Activated CD8-positive, alpha-beta memory T cell treated with anti-CD3 and anti-CD28 coated beads for 1 hour (primary cell): ENCODE measurements at places on chromosomes 6 and 20.

GRCh38 chr6:143410859-143411270 is 39.6 kb downstream of the ADAT2 start:
- no peak for DNase-seq

- no peak for DNase-seq
These were observed 9.8 kb upstream of the PNISR start for GRCh38 chr6:99434702-99435530.

DNA sequence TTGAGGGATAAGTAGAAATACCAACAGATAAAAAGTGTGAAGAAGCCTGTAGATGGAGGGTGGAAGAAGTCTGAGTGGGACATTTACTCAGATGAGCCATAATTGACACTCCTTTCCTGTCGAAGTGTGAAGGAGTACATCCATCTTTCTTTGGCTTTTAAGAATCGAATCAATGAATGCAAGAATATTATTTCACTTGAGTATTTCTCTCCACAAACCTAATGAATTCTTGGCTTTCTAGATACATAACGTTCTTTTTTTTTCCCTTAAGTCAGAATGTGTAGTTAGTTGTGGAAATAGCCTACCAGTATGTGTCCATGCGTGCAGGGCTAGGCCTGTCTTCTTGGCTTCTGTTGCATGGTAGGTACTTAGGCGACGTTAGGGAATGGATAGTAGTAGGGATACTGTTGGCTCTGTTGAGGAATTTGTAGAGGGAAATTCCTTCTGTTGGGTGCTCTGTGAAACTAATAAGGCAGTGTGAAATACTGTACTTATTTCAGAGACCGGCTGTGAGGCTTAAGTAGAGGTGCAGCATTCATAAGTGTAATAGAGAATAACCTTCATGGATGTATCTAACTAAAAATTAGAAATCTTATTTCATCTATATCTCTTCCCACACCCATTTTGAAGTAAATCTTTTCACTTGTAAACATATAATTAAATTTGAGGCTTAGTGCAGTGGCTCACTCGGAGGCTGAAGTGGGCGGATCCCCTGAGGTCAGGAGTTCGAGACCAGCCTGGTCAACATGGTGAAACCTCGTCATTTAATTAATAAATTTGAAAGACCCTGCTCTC is 1.5 kb downstream of the RPS18 start:
- no peak for DNase-seq

DNA sequence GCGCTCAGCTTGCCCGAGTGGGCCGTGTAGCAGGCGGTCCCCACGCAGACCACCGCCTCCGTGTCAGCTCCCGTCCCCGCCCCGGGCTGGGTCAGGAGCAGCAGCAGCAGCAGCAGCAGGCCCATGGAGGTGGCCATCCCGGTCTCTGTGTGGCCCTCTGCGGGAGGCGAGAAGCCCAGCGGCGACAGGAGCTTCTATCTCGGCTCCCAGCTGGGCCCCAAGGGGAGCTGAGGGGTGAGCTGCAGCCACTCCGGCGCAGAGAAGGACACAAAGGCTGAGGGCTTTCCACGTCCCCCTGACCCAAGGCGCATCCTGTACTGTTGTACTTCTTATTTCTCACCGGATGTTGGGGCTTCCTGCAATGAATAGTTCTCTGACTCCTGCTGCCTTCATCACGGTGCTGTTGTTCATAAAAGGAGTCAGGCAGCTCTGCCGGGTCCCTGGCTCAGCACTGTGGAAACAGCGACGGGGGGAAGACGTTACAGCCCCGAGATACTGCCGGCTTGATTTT is at the start of gene CD93:
TSS of gene CD93 (minus strand) at position 269 of the 511 bp plus-strand sequence. CDS start at position 137, 132 bp downstream.
- no peak for DNase-seq

DNA sequence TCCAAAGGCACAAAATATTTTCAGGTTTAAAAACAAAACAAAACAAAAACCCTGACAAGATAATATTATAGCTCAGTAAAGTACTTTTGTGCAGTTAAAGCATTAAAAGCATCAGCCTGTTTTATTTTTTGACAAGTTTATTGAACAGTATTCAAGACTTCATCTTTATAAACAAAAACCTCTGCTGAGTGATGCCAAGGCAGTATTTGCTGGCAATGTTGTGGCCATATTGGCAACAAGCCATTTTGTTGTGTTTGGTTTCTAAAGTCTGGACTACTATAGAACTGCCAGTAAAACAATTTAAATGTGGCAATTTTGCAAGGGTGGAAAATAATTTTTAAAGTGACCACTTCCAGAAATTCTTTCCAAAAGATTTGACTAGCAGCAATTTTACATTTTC is 15.9 kb downstream of the CPNE1 start:
- DNase-seq = no peak

- DNase-seq = no peak
These were observed 751.0 kb downstream of the CD109 start for GRCh38 chr6:74447013-74447412.

DNA sequence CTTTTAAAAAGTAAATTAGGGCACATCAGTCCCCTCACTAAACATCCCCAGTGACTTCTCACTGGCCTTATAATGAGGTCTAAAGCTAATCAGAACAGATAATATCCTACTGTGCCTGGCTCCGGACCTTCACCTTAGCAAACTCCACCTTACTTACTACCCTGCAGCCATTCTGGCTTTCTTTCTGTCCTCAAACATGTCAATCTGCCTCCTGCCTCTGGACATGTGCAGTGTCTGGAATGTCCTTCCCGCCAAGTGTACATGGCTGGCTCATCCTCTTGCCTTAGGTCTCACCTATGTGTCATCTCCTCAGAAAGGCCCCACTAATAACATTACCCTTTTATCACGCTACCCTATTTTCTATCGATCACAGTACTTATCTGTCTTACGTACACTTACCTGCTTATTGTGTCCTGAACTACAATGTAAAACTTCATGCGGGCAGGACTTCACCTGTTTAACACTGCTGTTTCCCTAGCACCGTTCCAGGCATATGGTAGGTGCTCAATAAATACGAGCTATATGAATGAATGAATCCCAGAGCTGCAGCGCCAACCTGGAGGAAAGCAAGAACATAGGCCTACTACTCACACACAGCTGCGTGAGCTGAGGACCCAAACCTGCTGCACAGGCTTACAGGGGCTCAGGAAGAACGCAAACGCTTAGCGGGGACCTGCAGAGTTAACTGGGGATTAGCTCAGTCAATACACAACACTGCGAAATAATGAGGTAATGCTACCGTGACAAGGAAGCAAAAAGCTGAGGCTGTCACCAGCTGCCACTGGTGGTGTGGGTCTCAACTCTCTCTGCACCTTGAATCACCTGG is 991 bp downstream of the UQCC2 start:
- DNase-seq = no peak

- no peak for DNase-seq
These were observed 6.5 kb downstream of the PRPH2 start for GRCh38 chr6:42715871-42716270.

DNA sequence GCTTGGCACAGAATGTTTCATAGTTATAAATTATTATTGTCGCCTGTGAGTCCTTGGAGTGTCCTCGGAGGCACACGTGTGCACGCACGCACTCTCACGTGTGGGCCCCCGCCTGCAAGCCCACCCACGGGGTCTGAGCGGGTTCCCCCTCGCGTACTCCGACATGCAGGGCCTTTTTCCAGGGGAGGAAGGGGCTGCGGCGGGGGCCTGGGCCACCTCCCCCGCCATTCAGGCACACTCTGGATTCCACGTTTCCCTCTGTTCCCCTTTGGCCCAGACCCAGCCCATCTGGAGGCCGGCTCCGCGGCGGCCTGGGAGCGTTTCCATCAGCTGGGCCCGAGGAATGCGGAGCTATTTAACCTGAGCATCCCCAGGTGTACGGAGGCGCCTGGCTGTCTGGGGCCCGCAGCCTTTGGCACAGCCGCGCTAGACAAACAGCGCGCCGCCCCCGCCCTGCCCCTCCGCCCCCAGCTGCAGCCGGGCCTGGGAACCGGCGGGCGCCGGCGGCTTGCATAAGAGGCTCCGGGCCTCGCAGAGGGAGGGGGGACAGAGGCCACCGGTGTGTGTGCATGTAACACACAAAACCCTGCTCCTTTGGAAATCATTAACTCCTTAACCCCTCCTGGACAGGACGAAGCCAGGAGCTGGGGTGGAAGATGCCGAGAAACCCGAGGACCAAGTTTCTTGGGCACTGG is 3.3 kb downstream of the ID1 start:
- DNase-seq = no peak

GRCh38 chr20:1855109-1855508 is 40.1 kb upstream of the SIRPA start:
- no peak for DNase-seq

GRCh38 chr6:114945392-114945791 is 602.6 kb upstream of the HS3ST5 start:
- no peak for DNase-seq

DNA sequence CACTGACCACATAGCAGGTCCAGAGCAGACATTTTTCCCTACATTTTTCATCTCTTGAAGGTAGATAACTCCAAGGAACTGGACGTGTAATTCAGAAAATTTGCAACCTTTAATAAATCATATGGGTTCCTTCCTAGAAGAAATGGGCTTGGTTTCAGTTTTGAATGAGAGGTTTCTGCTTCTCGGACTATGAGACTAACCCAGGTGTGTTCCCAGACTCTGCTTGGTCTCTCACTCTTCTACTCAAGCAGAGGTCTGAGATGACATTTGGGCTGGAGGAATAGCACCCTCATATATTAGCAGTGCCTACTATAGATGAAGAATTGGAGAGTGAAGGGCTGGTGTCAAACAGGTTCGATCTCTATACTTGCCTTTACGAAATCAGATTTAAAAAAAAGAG is 231.2 kb downstream of the DOK5 start:
- no peak for DNase-seq

DNA sequence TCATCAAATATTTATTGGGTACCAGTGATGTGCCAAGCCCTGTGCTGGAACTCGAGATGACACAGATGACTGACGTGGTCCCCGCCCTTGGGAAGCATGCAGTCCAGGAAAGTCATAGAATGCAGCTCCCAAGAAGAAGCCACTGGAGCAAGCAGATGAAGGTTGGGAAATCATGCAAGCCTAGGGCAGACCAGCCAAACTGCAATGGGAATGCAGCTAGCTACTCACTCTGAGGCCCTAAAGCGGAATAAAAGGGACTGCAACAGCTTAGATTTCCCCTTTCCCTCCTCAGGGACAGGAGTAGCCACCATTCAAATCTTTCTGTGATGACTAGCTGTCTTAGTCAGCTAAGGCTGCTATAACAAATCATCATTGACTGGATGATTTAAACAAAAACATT is 152.2 kb downstream of the MAFB start:
- DNase-seq = no peak

DNA sequence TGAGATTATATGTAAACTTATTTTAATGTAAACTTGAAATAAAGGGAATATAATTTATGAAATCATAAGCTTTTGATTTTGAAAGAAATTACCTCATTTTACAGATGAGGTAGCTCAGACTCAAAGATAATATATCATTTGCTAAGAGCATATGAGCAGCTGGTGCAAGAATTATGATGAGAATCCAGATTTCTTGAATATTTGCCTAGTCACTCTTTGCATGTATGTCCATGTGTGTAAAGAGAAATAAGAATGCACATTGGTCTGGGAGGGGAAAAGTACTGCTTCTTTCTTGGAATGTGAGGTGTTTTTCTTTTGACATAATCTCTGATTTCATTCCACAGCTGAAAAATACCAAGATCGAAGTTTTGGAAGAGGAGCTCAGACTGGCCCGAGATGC is 11.1 kb upstream of the SNRNP48 start:
- no peak for DNase-seq

DNA sequence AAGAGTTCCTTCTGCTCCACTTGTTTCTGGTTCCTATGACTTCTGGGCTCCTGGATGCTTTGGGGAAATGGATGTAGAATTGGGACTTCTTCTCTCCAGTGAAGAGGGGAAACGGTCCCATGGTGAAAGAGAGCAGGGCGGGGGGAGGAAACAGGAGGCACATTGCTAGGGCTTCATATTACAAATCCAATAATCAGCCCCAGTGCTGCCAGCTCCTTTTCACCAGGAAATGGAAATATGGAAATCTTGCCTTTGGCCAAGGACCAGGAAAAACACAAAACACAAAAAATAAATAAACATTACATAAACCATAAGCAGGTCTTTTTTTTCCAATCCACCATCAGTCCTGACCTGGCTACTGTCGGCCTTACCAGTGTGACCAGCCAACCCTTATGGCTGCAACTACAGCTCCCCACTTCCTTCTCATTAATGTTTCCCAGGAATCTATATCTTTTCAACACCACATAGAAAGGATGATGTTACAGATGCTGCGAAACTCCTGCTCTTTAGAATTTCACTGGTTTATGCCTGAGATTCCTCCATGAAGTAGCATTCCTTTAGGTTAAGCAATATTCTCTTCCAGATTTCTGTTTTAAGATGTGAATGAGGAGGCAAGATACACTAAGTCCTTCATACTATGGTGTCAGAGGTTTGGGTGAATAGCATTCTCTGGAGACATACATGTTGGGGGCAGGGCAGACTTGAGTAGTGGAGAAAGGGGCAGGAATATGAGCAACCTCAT is 2.0 kb downstream of the PI3 start:
- DNase-seq = no peak

- DNase-seq = no peak
These were observed at the start of gene SLPI for GRCh38 chr20:45254383-45255262. Gene SLPI (minus strand): TSS chr20:45254564. CDS start chr20:45254543, 21 bp downstream.

- no peak for DNase-seq
These were observed 18.3 kb downstream of the NTSR1 start for GRCh38 chr20:62726716-62727583.

DNA sequence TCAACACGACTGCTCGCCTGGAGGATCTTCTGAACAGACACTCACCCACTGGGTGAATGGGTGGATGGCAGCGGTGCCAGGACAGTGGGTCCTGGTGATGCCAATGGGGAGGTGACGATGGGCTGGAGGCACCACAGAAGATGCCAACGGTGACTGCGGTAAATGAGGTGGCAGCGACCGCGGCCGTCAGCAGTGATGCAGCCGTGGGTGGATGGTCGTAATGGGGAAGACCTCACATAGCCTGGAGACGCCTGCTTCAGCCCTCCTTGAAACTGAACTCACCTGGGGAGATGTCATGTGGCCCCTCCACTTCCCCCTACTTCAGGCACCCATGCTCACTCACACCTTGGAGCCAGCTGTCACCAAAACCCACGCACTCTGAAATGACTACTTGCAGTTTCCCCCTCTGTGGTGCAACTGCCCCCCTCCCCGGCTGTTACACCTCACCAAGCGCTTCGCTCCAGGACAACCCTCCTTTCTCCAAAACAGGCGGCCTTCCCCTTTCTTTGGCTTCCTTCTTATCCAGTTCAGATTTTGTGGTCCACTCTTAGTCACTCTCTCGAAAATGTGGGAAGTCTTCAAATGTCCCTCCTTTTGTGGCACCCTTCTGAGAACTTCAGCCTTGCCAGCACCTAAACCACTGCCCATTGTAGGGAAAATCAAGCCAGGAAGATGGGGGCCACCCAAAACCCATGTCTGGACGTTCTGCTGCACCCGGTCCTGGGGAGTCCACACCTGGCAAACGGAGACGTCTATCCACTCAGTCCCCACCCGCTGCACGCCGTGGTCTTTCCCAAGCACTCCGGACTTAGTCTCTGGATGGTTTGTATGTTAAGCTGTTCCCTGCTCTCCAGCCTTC is 10.4 kb upstream of the ABHD16B start:
- DNase-seq = no peak
